ENCODE measurements at places on chromosomes 2 and 18.

DNA sequence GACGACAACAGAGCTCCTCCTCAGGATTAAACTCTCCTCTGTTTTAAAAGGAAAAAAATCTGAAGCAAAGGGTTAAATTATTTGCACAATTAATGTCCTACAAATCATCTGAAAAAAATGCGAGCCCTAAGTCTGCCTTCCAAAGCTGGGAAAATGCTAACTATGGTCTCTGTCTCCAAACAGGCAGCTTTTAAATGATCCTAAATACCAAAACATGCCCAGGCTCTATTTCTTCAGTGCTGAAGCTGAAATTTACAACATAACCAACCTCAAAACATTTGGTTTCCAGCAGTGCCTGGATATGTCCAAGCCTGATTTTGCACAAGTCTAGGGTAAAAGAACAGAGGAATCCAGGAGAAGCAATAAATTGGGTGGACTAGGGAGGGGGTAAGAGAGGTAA, 57.2 kb downstream of the LBH start:
- DNase-seq: no peak

GRCh38 chr2:3430172-3430571, 50.7 kb downstream of the TRAPPC12 start:
- no peak for DNase-seq

DNA sequence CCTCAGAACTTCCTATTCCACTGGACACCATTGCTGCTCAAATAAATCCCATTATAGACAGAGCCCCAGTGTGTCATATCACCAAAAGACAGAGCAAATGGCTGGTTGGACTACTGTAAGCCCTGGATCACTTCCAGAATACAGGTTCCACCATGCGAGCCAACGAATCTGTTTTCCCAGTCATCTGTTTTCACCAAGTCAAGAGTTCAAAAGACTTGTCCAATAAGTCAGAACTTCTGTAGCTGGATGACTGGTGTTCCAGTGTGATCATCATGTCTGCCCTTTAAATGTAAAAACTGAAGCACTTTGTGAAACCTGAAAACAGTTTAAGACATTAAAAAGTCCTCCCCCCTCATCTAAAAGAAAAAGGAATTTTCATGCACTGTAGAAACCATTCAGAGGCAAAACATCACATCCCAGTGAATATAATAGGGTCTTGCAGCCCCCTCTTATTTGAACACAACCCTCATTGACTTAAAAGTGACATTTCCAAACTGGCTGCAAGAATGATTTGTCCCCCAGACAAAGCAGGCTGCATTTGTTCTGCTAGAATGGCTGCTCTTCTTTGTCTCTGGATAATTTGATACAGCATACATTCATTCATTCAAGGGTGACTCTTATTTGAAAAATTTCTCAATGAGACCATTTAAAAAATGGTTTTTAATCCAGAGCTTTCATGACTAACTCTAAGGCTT, 64.6 kb upstream of the TANC1 start:
- no peak for DNase-seq

DNA sequence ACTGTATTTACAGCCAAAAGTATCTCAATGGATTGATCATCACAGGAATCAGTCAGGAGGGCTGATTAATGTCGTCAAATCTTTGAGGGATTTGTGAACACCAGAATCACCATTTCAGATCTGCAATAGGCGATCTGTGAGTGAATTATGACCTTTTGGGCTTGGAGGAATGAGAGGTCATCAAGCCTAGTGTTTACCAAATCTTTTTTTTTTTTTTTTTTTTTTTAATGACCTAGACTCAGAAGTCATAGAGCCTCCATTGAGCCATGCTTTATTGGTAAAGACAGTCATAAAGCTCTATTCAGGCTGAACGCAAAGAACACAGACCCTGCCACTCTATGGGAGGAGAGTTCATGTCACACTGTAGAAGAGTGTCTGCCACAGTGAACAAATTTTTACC, 97.7 kb downstream of the SOCS6 start:
- DNase-seq: no peak

DNA sequence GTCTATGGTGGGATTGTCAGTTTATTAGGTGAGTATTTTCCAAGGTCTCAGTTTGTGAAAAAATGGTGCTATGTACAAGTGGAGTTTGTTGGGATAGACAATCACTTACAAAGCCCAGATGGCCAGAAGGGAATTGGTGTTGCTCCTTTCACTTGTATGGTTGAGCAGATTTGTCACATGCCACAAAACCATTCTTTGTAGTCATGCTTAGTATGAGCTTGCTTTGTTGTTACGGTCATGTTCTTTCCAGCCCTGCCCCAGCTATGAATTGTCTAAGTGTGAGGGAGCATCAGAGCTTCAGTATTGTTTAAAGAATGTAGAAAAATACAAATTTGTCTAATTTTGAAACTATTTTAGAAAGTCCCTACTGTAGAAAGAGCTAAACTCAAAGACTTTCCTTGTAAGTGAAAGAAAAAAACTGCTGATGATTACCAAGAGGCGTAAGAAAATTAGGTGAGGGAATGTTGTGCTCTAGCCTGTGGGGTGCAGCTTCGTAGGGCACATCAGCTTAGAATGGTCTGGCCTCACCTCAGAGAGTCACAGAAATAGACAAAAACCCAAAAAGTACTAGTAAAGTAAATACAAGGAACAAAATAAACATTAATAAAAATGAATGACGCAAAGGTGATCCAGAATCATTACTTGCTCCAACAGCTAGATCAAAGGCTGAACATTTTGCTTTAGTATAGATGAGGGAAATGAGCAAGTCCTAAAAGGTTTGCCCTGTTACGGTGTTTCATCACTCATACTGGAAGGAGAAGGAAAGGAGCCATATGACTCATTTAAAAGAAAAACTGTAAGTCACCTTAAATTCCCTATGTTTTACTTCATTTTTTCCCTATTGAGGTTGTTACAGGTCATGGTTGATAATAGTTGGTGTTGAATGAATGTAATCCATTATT, 9.2 kb downstream of the TGIF1 start:
- DNase-seq: no peak

GRCh38 chr2:180938451-180938850, 42.0 kb upstream of the UBE2E3 start:
- DNase-seq: no peak

DNA sequence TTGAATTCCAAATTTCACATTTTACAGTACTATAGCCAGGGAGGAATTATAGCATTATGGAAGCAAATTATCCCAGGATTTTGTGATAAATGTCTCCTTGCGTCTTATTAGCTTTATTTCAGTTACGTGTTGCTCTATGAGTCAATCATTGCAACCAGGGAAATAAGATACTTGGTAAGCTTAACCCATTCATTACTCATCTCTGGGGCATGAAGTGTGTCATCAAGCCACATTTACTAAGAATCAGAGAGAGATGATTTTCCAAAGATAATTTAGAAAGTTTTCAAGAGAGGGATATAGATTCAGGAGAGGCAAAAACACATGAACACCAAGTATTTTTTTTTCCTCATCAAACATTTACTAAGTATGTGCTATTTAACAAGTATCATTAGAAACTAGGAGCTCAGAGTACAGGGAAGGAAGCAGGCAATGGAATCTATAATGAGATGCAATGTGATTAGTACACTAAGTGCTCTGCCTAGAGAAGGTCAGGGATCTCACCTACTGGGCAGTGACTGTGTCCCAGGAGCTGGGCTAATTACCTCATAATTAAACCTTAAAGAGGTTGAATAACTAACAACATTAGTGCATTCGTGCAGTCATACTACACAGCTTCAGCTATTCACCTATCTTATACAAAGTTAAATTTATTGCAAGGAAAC, 217.8 kb upstream of the NXPH2 start:
- no peak for DNase-seq

DNA sequence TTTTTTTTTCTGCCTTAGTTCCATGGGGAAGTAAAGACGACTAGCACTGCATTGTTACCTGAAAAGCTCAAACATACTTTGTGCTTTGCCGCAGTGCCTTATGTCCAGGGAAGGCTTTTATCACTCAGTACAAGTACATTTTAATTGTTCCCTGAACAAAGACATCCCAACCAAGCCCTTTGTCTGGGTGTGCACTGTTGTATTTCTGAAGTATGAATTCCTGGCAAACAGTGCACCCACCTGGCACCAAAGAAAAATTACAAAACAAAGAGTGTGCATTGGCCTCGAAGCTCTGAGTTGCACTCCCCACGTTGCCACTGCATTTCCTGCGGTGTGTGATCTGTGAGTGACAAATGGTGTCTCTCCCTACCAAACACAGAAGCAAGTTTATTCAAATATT, 858.5 kb upstream of the PIK3C3 start:
- DNase-seq: no peak

GRCh38 chr2:66729416-66730330, 294.7 kb downstream of the MEIS1 start:
- no peak for DNase-seq

GRCh38 chr18:25097569-25098056, 254.4 kb downstream of the ZNF521 start:
- no peak for DNase-seq

GRCh38 chr2:217746808-217747207, 256.0 kb downstream of the TNS1 start:
- no peak for DNase-seq

All from T follicular helper cell (primary cell).